ENCODE measurements at places on chromosomes 11 and 22.

- no peak for DNase-seq
These were observed 13.0 kb downstream of the SCUBE2 start for GRCh38 chr11:9078113-9079086.

DNA sequence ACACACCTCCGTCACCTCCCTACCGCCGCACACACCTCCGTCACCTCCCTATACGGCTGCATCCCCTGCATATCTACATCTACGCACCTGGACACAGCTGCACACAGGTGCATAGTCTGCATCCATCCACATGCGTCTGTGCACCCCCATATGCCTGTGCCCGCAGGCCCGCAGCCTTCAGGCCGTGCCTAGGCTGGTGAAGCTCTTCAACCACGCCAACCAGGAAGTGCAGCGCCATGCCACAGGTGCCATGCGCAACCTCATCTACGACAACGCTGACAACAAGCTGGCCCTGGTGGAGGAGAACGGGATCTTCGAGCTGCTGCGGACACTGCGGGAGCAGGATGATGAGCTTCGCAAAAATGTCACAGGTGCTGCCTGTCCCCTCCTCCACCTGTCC lies 4.8 kb downstream of the PKP3 start:
- DNase-seq, result no peak

DNA sequence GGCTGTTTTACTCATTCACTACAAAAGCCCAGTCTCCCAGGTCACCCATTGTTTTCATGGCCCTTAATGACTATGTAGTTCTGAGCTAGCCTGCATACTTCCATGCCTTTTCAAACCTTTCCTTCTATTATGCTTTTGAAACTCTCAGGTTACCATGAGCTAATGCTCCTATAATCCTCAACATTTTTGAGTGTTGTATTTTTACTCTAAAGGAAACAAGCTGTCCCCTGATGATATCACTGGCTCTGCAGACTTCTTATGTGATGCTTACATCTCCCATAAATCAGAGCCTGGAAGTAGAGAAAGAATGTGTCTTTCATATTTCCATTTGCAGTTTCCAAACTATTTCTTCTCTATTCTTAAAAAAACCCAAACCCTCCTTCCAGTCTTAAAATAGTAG lies 159.0 kb upstream of the RAG2 start:
- DNase-seq, result no peak

DNA sequence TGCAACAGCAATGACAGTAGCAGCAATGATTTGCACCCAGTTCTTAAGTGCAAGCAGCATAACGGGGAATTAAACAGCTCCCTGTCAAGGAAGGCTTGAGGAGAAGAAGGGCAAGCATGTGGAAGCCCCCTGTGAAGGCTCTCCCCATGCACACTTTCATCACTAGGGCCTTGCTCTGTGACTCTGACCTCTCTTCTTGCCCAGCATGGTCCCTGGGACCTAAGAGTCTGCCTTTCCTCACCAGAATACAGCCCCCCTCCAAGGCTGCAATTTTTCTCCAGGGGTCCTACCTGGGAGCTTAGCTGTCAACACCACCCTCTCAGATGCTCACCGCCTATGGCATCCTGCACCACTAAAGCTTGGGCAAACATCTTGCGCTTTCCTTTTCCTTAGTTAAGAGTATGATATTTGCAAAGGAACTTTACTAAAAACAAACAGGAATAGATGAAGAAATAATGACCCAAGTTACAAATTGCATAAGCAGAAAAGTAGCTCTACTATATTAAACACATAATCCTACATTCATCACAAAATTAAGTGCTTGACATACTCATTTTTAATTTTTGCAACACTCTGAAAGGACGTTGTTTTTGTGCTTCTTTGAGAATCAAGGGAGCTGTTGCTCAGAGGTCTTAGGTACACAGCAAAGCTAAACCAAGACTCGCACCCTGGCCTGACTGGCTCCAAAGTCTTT lies 187.6 kb downstream of the ADAMTS15 start:
- no peak for DNase-seq

DNA sequence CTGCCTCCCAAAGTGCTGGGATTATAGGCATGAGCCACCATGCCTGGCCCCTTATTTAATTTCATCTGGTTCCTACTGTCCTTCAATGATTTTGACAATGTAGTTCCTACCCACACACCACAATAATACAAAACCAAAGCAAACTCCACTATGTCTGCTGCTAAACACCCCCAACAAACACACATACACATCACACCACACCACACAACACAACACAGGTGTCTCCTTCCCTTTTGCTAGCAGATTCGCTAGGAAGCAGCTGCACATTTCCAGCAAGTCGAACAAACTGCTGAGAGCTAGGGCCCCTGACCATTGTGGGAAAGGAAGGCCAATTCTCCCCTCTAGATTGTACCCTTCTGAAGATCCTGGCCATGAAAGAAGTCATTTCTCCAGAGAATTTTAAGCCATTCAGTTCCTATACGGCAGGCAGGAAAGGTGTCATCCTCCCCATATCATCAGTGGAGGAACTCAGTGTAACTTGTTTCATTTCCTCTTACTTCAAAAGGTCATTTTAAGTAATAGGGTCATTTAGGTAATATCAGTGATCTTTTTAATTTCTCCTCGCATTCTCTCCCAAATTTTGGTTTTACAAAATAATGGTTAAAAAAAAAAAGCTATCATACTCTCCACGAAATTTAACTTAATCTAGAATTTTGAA lies 18.5 kb downstream of the NUMA1 start:
- DNase-seq, result no peak

GRCh38 chr11:87972133-87972532 lies 203.1 kb downstream of the RAB38 start:
- DNase-seq, result no peak
